ENCODE measurements at places on chromosomes 4 and X. TPM values are rescaled to one million over a fixed set of nuclear protein-coding genes. Genes with fewer than 3 reads are reported as not detected.
A peak's percentile ranks its signal among the peaks of the same experiment; 100 is the strongest.

DNA sequence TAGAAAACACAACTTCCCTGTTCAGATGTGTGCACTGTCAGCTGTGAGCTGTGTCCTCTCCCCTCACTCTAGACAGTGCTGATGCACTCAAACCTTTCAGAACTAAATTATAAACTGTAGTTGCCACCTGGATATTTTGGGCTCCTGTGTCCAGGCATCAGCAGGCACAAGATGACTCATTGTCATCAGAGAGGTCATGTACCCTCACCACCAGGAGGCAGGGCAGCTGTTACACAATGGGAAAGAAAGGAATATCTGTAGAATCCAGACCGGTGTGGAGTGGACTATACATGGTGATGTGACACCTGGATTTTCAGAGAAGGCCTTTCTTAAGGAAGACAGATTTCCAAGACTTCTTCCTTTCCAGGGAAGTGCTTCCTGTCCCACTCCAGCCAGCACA lies 854.4 kb upstream of the AGA start:
- H3K27ac ChIP-seq = no peak overlapping the region
- H3K27me3 ChIP-seq = no peaks in the 10 kb centered on the region
- no peaks in the 10 kb centered on the region for H3K36me3 ChIP-seq

- peak; percentile 68 for DNase-seq
- no peaks in the 10 kb centered on the region for H3K36me3 ChIP-seq
Measured at GRCh38 chr4:152460488-152460887, 75.4 kb downstream of the FBXW7 start.

DNA sequence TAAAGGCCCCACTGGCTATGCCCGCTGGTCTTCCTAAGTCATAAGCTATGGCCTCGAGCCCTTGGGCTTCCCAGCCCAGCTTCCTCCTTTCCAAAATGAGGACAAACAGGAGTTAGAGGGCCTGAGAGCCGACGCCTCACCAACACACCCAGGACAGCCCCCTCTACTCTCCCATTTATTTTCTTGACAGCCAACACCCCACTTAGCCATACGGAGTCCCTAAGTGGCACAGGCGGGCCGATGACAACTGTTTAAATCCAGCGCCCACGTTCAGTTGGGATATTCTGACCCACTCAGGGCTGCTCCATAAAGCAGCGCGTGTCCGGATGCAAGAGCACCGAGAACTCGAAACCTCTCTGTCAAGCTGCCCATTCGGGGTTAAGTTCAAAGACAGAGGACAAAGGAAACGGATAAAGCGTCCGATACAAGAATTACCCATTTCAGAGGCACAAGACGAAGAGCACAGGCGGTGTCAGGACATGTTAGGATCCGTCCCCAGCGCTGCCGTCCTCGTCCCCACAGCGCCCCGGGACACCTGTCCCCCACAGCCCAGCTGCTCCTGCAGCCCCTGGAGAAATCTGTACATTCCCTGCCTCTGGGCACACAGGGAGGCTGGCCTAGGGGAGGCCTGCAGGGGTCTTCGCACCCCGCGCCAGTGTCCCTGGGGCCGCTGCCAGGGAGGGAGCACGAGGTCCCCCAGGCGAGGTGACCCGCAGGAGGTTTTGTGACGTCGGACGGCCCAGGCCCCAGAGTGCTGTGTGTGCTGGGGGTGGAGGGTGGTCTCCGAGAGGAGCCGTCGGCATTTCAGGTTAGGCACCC lies 1.2 kb downstream of the PRKX start:
- peaks cover 1% of the 10 kb centered on the region for H3K27me3 ChIP-seq
- H3K27ac ChIP-seq = peak overlapping the region; percentile 84
- H3K36me3 ChIP-seq = no peaks in the 10 kb centered on the region

DNA sequence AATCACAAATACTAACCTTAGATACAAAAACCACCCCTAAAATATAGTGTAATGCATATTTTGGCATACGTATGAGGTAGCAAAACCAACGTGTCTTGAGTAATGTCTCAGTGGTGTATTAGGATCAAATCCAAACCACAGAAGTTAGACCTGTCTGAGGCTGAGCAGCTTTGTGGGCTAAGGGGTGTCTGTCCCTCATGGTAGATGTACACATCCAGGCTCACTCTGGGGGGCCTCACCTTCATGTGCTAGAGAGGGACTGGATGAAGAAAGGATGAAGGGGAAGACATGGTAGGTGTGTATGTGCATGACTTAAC lies 188.0 kb upstream of the TBC1D9 start:
- peaks cover 41% of the 10 kb centered on the region for H3K4me1 ChIP-seq
- peaks cover 5% of the 10 kb centered on the region for H3K36me3 ChIP-seq
- DNase-seq = peak; percentile 18
- peaks cover 2% of the 10 kb centered on the region for H3K27me3 ChIP-seq

DNA sequence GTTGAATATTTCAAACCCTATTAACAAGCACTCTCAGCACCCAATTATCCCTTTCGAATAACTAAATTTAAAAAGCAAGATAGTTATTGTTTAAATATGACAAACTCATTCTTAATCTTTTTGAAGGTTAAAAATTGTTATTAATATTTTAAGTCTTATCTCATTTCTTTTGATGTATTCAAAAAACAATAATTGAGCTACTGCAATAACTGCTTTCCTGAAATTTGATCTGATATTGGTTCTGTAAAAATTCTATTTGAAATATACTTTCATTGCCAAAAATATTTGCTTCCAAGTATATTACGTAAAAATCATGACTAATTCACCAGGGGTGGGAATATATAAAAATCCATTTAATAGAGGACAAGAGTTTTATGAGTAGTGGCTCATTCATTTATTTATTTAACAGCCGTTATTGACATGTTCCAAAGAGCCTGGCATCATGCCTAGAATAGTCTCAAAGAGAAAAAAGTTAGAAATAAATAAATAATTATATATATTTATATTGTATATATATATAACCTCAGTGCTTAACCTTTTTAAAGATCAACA lies 34.4 kb downstream of the GLRA3 start:
- no peak overlapping the region for H3K27ac ChIP-seq
- H3K36me3 ChIP-seq = no peaks in the 10 kb centered on the region
- no peak overlapping the region for H3K4me3 ChIP-seq
- no peaks in the 10 kb centered on the region for H3K27me3 ChIP-seq

- H3K4me1 ChIP-seq = peaks cover 48% of the 10 kb centered on the region
- peaks cover 24% of the 10 kb centered on the region for H3K36me3 ChIP-seq
- peak overlapping the region; percentile 65 for H3K4me3 ChIP-seq
- no peaks in the 10 kb centered on the region for H3K27me3 ChIP-seq
Measured at GRCh38 chr4:142614621-142615323, 231.3 kb downstream of the INPP4B start.

GRCh38 chr4:181939199-181939945 lies 303.8 kb upstream of the TENM3 start:
- DNase-seq = peak; percentile 47
- peak overlapping the region; percentile 74 for H3K4me3 ChIP-seq
- H3K36me3 ChIP-seq = no peaks in the 10 kb centered on the region

DNA sequence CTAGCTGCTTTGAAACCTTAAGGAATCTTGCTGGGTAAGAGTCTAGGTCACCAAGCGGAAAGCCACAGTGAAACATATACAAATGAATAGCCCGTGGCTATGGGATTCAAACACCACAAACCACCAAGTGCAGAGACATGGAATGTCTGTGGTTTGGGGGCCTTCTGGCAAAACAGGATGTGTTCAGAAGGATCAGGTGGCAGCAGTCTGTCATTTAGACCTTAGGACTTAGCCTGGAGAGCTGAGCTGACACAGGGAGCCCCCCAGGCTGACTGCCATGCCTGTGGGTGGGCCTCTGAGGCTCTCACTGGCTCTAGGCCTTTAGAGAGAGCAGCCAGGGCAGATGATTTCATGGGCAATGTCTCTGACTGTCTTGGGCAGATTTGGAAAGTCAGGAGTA lies 225.6 kb downstream of the FBXW7 start:
- H3K27ac ChIP-seq = peak overlapping the region; percentile 75
- 0 out of 2 replicates have a peak, but pooled peaks cover 3% of the 10 kb centered on the region for H3K36me3 ChIP-seq
- H3K4me3 ChIP-seq = peak overlapping the region; percentile 63
- peak; percentile 88 for DNase-seq

- H3K36me3 ChIP-seq = peaks cover 4% of the 10 kb centered on the region
- H3K4me3 ChIP-seq = no peak overlapping the region
- peak; percentile 12 for DNase-seq
- peaks cover 31% of the 10 kb centered on the region for H3K27me3 ChIP-seq
- no peak overlapping the region for H3K27ac ChIP-seq
Measured at GRCh38 chr4:174210952-174211490, 72.4 kb downstream of the FBXO8 start.

DNA sequence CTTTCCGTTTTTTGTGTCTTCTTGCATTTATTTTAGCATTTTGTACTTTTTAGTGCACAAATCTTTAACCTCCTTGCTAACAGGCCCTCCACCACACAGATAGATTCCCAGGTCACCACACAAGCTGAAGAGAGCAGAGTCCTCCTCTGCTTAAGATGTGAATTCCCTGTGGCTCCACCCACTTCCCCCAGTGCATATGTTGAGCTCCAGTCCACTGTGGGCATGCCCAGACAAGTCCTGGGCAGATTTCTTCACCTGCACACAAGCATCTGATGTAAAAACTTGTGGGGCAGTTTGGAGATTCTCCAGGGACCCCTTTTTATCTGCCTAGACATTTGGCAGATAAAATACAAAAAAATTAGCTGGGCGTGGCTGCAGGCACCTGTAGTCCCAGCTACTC lies 19.8 kb upstream of the PASD1 start:
- H3K4me1 ChIP-seq = no peaks in the 10 kb centered on the region
- H3K36me3 ChIP-seq = no peaks in the 10 kb centered on the region
- H3K27me3 ChIP-seq = no peaks in the 10 kb centered on the region

- DNase-seq = no peak
- no peaks in the 10 kb centered on the region for H3K27me3 ChIP-seq
- H3K27ac ChIP-seq = no peak overlapping the region
- no peaks in the 10 kb centered on the region for H3K36me3 ChIP-seq
Measured at GRCh38 chr4:59537246-59537886, 1662.8 kb upstream of the ADGRL3 start.

- DNase-seq = no peak
- no peaks in the 10 kb centered on the region for H3K36me3 ChIP-seq
- H3K4me1 ChIP-seq = peaks cover 8% of the 10 kb centered on the region
- H3K27me3 ChIP-seq = peaks cover 3% of the 10 kb centered on the region
- H3K4me3 ChIP-seq = no peak overlapping the region
Measured at GRCh38 chrX:150334981-150335380, 28.1 kb upstream of the MAMLD1 start.

DNA sequence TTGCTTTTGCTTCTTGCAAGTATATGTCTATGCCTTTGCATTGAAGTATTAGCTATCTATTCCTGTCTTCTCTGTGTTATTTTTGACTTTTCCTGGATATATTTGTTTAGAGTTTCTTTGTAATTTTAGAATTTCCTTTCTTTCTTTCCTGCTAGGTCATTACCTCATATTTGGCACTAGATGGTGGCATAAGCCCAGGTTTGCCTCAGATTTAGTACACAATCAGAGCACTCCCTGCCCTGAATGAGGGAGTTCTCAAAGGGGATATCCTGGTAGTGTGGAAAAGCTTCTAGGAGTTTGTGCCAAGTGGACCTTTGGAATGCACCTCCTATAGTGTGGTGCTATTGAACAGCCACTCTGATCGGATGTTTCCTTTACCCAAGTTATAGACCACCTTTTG lies 181.6 kb downstream of the UGT8 start:
- H3K27me3 ChIP-seq = no peaks in the 10 kb centered on the region
- DNase-seq = no peak
- no peak overlapping the region for H3K27ac ChIP-seq
- no peaks in the 10 kb centered on the region for H3K36me3 ChIP-seq

- H3K27ac ChIP-seq = no peak overlapping the region
- no peaks in the 10 kb centered on the region for H3K4me1 ChIP-seq
- H3K36me3 ChIP-seq = no peaks in the 10 kb centered on the region
- H3K27me3 ChIP-seq = no peaks in the 10 kb centered on the region
- DNase-seq = peak; percentile 49
Measured at GRCh38 chr4:42519803-42520417, 122.6 kb downstream of the SHISA3 start.

DNA sequence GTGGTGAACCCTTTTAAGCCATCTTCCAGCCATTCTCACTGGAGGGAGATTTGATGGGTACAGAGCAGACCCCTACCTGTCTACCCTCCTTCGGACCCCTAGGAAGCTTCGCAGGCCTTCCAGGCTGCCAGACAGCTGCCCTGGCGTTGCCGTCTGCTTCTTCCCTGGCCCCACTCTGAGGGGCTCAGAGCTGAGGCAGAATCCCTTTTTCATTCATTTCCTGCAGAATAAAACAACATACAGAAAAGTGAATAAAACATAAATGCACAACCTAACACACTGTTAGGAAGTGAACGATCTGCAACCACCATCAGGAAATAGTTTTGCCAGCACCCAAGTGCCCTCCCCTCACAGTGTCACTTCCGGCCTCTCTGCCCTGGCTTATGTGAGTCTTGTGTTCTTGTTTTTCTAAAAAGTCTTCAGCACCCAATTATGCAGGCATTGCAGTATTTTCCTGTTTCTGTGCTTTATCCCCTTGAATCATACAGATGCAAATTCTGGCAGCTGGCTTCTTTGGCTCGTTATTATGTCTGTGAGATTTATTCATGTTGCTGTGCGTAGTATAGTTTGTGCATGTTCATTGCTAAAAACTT lies 5.6 kb upstream of the ADD1 start:
- peak; percentile 22 for DNase-seq
- H3K4me3 ChIP-seq = peak overlapping the region; percentile 57
- H3K36me3 ChIP-seq = peaks cover 9% of the 10 kb centered on the region
- H3K27me3 ChIP-seq = no peaks in the 10 kb centered on the region
- H3K27ac ChIP-seq = peak overlapping the region; percentile 71
- H3K4me1 ChIP-seq = peaks cover 25% of the 10 kb centered on the region

DNA sequence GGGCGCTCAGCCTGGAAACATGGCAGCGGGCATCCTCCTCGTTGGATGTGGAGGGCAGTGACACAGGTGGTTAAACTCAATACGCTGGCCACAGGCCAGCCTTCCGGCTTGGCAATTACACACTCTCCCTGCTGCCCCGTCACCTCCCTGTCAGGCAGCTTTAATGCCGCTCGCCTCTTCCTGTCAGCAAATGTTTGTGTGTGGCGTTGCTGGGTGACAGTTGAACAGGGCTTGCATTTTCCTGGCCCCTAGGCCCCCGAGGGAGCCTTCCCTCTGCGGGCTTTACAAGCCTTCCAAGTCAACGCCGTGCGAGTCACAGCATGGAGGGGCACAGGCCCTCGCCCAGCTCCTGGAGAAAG lies 620.0 kb downstream of the BCOR start:
- DNase-seq = no peak
- no peaks in the 10 kb centered on the region for H3K36me3 ChIP-seq
- no peak overlapping the region for H3K4me3 ChIP-seq
- H3K27ac ChIP-seq = no peak overlapping the region
- peaks cover 8% of the 10 kb centered on the region for H3K27me3 ChIP-seq
- H3K4me1 ChIP-seq = no peaks in the 10 kb centered on the region

DNA sequence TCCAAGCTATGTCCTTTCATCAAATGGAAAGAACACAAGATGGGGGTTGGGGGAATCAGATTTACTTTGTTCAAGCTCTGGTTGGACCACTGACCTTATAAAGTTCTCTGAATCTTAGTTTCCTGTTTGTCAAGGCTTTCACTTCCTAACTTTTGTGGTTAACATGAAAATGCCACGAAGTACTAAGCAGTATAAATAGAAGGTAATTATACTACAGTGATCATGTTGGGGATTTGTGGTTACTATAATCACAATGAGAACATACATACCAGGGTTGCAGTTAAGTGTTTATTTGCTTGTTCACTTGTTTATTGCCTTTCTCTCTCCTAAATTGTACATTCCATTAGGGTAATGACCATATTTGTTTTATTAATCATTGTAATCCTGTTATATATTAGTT lies 53.2 kb downstream of the SPRY1 start:
- no peaks in the 10 kb centered on the region for H3K27me3 ChIP-seq
- H3K36me3 ChIP-seq = no peaks in the 10 kb centered on the region
- H3K4me1 ChIP-seq = peaks cover 27% of the 10 kb centered on the region
- H3K27ac ChIP-seq = no peak overlapping the region
- H3K4me3 ChIP-seq = no peak overlapping the region

TEX11 gene
- not detected for total RNA-seq

NCAPG gene
- total RNA-seq = 34.9 TPM

PAK3 gene
- total RNA-seq = not detected
